ENCODE measurements at places on chromosomes 12 and 14.

DNA sequence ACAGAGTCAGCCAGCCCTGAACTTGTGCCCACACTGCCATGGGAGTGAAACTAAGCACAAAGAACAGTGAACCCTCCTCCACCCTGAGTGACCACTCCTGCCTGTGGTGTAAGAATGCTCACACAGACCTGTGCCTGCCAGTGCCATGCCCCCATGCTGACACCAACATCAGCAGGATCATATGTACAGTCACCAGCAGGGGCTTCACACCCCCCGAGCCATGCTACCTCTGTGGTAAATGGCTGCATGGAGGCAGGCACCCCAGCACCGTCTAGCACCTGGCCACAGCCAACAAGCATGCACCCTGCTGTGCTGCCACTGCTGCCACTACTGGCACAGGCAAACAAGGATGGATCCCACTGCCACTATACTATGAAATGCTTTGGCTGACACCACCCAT, 344.4 kb upstream of the CCDC196 start:
- no peak for DNase-seq

DNA sequence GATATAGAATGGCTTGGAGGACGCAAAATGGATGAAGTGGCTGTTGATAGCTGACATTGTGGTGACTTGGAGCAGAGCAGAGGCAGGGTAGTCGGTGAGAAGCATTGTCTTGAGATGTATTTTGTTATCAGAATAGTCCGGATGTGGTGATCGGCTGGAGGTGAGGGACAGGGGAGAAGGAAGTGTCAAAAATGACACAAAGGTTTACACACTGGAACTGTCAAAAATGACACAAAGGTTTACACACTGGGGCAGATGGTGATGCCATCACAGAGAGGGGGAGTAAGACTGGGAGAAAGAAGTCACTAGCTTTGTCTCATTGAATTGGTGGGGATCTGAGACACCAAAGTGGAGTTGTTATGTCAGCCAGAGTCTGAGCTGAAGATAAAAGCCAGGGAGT, 30.1 kb downstream of the CDKL1 start:
- DNase-seq: no peak

GRCh38 chr12:128381946-128382345, 115.0 kb downstream of the TMEM132C start:
- no peak for DNase-seq

GRCh38 chr12:129631316-129631715, 272.5 kb downstream of the TMEM132D start:
- DNase-seq: no peak

- DNase-seq: peak; percentile 85
Observed at GRCh38 chr12:4356041-4356327, 23.5 kb downstream of the FGF23 start.

DNA sequence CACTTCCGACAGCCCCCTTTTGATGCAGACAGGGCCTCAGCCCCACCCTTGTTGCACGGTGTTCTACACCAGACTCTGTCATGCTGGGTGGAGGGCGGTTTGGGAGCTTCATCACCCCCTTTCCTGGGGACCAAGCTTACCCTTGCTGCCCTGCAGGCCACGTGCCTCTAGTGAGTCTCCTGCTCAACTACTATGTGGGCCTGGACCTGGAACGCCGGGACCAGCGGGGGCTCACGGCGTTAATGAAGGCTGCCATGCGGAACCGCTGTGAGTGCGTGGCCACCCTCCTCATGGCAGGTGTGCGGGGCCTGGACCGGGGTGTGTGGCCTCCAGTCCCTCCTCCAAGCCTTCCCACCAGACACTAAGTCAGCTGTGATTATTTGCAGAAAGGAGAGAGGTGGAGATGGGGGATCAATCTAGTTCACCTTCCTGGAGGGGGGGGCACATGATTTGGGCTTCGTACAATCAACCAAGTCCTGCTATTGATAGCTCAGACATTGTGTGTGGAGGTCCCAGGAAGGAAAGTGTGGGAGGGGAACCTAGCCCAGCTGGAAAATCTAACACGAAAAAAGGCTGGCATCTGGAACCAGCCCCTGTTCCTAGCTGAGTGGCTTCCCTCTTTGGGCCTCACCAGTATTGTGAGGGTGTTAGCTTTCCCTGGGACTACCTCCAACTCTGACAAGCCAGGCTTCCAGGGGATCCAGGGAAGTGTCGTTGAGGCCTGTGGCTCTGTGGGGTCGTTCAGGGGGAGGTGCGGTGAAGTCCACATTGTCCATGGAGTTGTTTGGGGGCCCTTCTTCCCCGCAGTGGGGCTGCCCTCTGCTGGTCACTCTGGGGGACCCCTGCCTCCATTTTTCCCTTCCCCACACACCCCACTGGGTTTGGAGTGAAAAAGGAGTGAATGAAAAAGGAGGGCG, 1.6 kb downstream of the ANKRD33 start:
- DNase-seq: no peak

GRCh38 chr12:103957865-103958388, 7.7 kb upstream of the TDG start:
- no peak for DNase-seq

- no peak for DNase-seq
Observed at GRCh38 chr14:97644365-97644764, 847.2 kb downstream of the VRK1 start.

DNA sequence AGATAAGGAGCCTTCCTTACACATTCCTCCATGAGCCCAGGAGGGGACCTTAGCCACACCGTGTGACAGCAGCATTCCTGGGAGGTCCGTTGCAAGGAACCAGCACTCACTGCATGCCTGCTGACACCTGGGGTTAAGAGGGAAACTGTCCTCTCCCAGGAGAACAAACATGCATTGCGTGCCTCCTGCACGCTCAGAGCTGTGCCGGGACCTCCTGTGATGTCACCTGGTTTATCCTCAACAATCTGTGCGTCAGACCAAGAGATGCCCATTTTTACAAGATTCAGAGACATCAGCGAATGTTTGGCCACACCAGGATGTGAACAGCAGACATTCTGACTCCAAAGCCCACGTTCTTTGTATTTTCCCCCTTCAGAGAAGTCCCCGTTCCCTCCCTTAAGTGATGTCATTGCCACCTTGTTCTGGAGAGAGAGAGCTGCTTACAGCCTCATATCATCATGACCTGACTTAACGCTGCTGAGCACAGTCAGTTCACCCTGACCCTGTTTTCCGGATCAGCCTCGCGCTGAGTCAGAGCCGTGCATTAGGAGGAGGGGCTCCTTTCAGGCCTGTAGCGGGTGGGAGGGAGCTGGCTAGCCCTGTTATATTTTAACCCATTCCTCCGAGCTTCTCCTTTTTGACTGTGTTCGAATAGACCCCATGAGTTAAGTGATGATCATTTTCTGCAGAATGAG, 36.2 kb downstream of the TMEM120B start:
- DNase-seq: peak; percentile 40

- no peak for DNase-seq
Observed at GRCh38 chr14:102439556-102439955, 70.0 kb downstream of the ANKRD9 start.
